ENCODE measurements at places on chromosomes 12 and 14.

GRCh38 chr12:48442179-48442847, 30.0 kb upstream of the ANP32D start:
- no peaks in the 10 kb centered on the region for H3K27me3 ChIP-seq
- H3K36me3 ChIP-seq = no peaks in the 10 kb centered on the region
- no peaks in the 10 kb centered on the region for H3K4me1 ChIP-seq

- H3K4me1 ChIP-seq = no peaks in the 10 kb centered on the region
- no peaks in the 10 kb centered on the region for H3K36me3 ChIP-seq
These were observed 89.8 kb downstream of the ZFP36L1 start for GRCh38 chr14:68703093-68703492.

GRCh38 chr12:68532204-68532886, 78.4 kb upstream of the RAP1B start:
- H3K27me3 ChIP-seq = peaks cover 2% of the 10 kb centered on the region
- peaks cover 5% of the 10 kb centered on the region for H3K36me3 ChIP-seq
- no peak overlapping the region for H3K27ac ChIP-seq
- no peak for DNase-seq
- H3K4me1 ChIP-seq = peaks cover 18% of the 10 kb centered on the region

DNA sequence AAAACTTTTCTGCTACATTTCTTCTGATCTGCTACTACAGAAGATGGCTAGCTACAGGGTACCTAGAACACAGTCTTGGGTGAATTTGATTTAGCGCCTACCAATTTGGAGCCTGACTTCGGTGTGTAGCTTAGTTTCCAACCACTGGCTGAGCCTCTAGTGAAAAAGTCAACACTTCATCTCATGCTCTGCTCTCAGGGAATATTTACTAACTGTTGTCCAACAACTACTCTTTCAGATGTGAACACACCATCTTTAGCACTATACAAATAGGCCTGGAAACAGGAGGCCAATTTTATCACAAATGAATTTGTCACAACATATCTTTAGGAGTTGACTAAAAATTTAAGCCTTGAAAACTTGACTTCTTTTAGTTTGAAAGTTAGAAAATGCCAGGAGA, 167.9 kb downstream of the NELL2 start:
- no peak for DNase-seq
- no peak overlapping the region for H3K4me3 ChIP-seq
- no peaks in the 10 kb centered on the region for H3K4me1 ChIP-seq
- no peak overlapping the region for H3K27ac ChIP-seq
- peaks cover 19% of the 10 kb centered on the region for H3K36me3 ChIP-seq

DNA sequence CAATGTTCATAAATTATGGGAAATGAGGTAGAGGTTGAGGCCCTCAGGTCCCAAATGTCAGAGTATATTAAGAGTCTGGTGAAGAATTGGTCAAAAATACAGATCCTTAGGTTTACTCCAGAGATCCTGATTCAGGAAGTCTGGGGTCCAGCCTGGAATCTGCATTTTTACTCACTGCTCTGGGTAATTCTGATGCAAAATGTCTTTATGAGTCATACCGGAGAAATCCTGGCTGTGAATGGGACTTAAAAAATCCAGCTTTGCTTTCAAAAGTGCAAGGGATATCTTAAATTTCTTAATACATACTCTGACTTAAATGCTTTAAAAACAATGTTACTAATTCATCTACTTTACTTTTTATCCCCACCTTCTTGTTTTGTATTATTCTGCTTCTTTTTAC, 74.5 kb downstream of the FERMT2 start:
- no peaks in the 10 kb centered on the region for H3K36me3 ChIP-seq
- no peak overlapping the region for H3K27ac ChIP-seq

DNA sequence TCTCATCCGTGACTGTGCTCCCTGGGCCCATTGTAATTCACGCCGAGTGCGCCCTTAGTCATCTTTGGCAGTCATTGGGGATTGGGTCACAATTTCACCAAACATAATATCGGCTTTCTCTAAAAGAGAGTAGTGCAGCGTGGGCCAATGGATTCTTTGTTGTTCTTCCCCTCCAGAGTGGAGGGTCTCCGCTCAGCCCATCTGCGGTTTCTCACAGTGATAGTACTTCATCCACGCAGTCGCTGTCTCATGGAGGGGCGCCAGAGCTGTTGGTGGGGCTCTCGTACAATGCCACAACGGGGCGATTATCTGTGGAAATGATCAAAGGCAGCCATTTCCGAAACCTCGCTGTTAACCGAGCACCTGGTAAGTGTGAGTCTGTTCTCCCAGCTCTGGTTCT, 321.8 kb downstream of the SNAPC1 start:
- no peak overlapping the region for H3K4me3 ChIP-seq
- no peak overlapping the region for H3K27ac ChIP-seq
- H3K27me3 ChIP-seq = no peaks in the 10 kb centered on the region
- H3K4me1 ChIP-seq = peaks cover 3% of the 10 kb centered on the region
- no peaks in the 10 kb centered on the region for H3K36me3 ChIP-seq
- no peak for DNase-seq

DNA sequence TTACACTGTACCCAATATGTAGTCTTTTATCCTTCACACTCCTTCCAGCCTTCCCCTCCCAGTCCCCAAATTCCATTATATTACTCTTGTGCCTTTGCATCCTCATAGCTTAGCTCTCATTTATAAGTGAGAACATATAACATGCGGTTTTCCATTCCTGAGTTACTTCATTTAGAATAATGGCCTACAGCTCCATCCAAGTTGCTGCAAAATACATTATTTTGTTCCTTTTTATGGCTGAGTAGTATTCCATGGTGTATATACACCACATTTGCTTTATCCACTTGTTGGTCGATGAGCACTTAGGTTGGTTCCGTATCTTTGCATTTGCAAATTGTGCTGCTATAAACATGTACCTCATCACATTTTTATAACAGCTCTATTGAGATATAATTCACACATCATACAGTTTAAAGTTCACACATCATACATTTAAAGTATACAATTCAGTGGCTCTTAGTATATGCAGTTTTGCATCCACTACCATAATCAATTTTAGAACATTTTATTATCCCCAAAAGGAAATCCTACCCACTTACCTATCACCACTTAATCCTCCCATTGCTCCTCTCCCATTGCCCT, 23.5 kb downstream of the RBMS2 start:
- no peak overlapping the region for H3K4me3 ChIP-seq
- H3K4me1 ChIP-seq = no peaks in the 10 kb centered on the region
- H3K36me3 ChIP-seq = no peaks in the 10 kb centered on the region
- no peaks in the 10 kb centered on the region for H3K27me3 ChIP-seq
- no peak overlapping the region for H3K27ac ChIP-seq
- DNase-seq = no peak

DNA sequence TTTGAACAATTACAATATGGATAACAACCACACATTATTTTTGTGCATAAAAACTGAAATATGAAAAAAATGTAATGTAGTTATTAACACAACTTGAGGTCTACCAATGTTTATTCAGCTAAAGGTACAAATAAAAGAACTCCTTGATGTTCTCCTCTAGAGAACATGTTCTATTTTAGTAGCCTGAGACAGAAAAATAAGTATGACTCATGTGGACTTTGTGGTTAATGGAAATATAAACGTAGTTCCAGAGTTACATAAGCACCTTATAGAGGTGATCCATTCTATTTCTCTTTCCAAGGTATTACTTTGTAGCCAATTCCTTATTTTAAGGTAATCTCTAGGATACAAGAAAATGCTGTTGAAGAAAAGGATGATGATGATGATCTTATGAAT, 25.7 kb downstream of the ALKBH1 start:
- H3K4me3 ChIP-seq = no peak overlapping the region
- H3K27ac ChIP-seq = no peak overlapping the region
- H3K36me3 ChIP-seq = peaks cover 10% of the 10 kb centered on the region
- no peaks in the 10 kb centered on the region for H3K27me3 ChIP-seq
- no peak for DNase-seq
- peaks cover 2% of the 10 kb centered on the region for H3K4me1 ChIP-seq

DNA sequence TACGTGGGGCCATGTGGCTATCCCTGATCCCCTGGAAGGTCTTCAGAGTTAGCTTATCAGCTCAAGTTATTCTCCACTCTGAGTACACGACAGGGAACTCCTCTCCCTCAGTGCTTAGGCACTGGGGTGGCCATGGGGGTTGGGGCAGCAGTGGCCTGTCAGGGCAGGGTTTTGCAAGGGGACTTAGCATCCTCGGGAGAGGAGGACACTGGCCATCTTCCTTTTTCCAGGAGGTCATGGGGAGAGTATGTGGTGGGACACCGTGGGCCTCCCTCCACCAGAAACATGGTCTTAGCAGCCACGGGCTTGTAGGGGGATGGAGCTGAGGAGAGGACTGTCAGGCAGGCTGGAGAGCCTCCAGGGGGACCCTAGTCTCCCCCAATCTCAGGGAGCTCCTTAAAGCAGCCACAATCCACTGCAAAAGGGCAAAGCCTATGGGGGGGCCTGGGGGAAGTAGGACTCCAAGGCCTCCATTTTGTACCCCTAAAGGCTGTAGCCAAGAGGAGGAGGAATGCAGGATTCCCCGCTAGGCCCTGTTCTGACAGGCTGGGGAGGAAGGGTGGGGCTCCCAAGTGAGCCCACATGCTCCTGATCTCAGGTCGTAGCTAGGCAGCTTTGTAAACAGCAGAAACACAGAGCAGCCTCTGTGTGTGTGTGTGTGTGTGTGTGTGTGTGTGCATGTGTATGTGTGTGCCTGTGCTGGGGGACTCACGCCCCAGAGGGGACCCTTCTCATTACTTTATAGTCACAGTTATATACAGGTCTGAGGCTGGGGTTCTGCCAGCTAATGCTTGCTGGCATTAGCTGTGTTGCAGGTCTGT, 36.6 kb downstream of the KRT80 start:
- peaks cover 20% of the 10 kb centered on the region for H3K4me1 ChIP-seq
- no peaks in the 10 kb centered on the region for H3K36me3 ChIP-seq
- DNase-seq = peak; percentile 58
- H3K4me3 ChIP-seq = no peak overlapping the region
- peaks cover 7% of the 10 kb centered on the region for H3K27me3 ChIP-seq
- H3K27ac ChIP-seq = peak overlapping the region; percentile 58

DNA sequence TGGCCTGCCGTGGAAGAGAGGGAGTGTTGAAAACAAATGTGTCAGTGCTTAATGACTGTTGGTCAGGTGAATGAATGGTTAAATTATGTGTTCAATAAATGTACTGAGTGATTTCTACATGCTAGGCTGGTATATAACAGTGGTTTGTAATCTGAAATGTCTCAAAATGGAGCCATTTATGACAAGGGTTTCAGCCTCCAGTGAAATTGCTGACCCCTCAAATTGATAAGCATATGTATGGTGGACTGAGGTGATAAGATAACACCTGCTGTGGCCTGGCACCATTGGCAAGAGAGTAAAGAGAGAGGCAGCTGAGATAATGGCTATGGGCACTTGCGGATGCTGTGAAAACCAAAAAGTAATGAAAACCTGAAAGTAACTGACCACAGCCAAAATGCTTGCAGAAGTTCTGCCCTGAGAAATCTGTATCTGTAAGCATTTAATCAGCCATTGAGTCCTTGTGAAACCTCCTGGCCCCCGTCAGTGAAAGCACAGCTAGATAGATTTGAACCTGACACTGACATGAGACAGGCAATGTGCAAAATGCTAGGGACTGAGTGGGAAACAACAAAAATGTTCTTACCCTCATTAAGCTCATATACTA, 1.4 kb upstream of the BCAT1 start:
- H3K4me1 ChIP-seq = peaks cover 29% of the 10 kb centered on the region
- peaks cover 5% of the 10 kb centered on the region for H3K36me3 ChIP-seq
- H3K4me3 ChIP-seq = no peak overlapping the region
- no peak for DNase-seq
- H3K27ac ChIP-seq = no peak overlapping the region

- no peak overlapping the region for H3K4me3 ChIP-seq
- DNase-seq = no peak
- no peaks in the 10 kb centered on the region for H3K4me1 ChIP-seq
- no peak overlapping the region for H3K27ac ChIP-seq
- peaks cover 8% of the 10 kb centered on the region for H3K27me3 ChIP-seq
- H3K36me3 ChIP-seq = no peaks in the 10 kb centered on the region
These were observed 70.6 kb upstream of the PAWR start for GRCh38 chr12:79761341-79761740.

DNA sequence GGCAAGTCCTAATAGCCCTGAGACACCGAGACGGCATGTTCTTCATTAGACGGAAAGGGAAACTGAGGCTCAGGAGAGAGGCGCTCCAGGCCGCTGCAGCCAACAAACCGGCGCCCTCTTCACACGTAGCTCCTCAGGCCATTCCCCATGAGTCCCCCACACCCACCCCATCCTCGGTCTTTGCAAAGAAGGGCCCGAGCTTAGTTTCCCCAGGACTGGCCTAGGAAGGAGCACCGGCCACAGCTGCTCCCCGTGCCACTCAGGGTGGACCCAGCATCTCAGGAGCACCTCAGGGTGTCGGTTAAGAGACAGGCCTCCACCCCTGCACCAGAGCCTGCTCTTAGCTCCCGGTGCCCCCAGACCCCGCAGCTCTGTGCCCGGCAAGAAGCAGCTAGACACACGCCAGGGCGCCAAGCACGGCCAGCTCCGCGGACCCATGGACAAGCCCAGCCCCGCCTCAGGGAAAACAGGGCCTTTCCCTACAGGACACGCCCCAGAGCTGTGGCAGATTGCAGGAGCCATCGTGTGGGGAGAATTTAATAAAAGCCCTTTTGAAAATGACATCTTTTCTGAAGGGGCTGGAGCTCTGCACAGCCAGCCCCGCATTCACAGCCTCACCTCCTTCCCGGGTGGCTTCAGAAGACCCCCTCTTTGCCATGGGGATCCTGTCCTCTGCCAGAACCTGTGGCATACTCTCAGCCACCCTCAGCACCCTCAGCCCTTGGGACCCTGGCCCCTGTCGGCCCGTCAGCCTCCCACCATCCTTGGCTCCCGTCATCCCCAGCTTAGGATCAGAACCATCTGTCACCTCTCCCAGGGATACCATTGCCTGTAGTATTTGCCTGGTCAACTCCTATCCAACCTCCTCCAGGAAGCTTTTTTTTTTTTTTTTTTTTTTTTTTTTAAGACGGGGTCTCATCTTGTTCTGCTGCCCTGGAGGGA, 59.7 kb downstream of the LGMN start:
- no peaks in the 10 kb centered on the region for H3K27me3 ChIP-seq
- H3K4me3 ChIP-seq = no peak overlapping the region
- H3K4me1 ChIP-seq = peaks cover 12% of the 10 kb centered on the region
- peaks cover 13% of the 10 kb centered on the region for H3K36me3 ChIP-seq
- DNase-seq = no peak

DNA sequence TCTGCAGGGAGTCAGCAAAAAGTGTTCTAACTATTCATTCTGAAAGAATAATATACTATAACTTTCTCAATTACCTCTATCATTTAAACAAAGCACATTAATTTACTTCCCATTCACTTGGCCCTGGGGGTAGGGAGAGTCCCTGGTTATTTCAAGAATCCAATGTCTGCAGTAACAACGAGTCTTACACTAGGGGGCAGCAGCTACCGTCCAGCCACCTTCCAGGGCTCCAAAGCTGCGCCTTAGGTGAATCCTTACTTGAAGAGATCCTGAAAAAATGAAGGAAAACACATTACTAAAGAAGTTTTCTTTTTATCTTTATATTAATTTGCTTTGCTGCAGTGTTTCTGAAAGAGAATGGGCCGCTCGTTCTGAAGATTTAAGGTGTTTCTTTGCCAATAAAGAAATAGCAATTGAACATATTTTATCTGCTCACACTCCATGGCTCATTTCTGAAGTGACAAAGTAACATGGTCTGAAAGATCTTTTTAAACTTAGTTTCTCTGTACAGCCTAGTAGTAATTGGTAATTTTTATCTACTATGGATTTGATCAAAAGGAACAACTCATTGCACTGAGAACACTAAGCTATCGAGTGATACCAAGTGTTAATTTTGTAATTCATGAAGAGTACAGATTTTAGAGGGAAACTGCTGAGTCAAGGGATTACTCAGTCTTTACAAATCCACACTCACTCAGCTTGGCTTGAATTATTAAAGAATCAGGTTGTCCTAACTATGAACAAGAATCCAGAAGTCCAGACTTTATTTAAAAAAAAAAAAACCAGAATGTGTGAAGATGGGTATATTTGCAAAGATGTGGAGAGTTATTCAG, 27.6 kb downstream of the BHLHE41 start:
- no peak overlapping the region for H3K4me3 ChIP-seq
- no peak overlapping the region for H3K27ac ChIP-seq
- peak; percentile 64 for DNase-seq
- no peaks in the 10 kb centered on the region for H3K36me3 ChIP-seq
- H3K4me1 ChIP-seq = peaks cover 4% of the 10 kb centered on the region

Data from activated CD8-positive, alpha-beta T cell treated with anti-CD3 and anti-CD28 coated beads, Interleukin-2, amount 10 ng/mL, durations not matched to agents 7 days and 5 days (primary cell).